Stimulated activated CD4-positive, alpha-beta T cell treated with anti-CD3 and anti-CD28 coated beads, TNF-alpha, amount 100 ng/mL, for 1 hour (primary cell): ENCODE measurements at places on chromosomes 16 and 17.

DNA sequence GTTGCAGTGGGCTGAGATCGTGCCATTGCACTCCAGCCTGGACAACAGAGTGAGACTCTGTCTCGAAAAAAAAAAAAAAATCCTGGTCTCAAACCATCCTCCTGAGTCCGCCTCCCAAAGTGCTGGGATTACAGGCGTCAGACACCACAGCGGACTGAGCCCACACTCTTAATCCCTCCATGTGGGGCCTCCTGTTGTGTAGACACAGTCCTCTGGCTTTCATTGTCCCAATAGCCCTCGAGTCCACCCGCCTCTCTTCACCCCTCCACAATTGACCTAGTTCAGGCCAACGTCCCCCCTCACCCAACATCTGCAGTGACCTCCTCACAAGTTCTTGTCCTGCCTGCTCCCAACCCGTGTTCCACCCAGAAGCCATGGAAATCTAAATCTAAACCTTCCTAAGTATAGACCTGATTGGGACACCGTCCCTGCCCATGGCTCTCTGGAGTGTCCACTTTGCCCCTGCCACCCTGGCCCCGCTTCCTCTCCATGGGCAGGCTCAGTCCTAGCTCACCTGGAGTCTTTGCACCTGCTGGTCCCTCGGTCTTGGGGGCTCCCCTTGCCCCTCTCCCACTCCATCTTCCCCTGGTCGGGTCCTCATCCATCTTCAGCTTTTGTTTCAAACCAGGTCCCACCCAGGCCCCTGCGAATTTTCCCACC is 46.7 kb downstream of the HAPSTR1 start:
- DNase-seq = no peak

DNA sequence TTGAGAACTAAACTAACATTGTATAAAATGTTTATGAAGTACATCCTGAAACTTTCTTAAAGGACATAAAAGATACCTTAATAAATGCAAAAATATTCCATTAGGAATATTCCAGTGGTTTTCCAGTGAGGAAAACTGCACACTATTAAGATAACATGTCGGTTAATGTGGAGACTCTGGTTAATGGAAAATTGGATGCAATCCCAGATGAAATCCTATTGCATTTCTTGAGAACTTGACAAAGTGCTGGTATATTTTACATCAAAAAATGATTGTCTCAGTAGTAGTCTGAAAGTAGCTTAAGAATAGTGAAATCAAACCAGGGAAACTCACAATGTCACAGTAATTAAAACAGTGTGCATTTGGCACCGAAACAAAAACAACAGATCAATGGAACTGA is 202.5 kb upstream of the MON1B start:
- no peak for DNase-seq

DNA sequence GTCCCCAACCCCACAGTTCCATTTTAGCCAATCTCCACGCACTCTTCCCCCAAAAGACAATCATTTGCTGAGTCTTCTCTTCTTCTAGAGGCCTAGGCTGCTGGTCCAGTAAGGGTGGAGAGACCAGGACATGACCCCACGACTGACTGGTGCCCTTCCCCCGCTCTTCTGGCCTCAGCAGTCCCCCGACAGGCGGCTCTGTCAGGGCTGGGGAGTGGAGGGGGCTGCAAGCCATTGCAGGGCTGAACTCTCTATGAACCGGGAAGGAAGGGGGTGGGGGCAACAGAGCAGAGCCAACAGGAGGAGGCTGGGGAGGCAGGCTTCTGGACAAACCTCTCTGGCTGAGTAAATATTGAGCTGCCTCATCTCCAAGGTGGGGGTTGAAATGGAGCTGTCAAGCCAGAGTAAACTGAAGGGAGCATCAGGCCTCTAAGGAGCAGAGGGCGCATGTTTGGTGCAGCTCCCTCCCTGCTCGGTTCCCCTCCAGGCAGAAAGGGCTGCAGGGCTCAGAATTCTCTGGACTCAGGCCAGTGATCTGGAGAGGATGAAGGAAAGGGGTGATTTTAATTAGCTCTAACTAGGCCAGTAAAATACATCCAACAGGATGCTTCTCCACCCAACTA is 8.7 kb downstream of the HOXB1 start:
- no peak for DNase-seq

DNA sequence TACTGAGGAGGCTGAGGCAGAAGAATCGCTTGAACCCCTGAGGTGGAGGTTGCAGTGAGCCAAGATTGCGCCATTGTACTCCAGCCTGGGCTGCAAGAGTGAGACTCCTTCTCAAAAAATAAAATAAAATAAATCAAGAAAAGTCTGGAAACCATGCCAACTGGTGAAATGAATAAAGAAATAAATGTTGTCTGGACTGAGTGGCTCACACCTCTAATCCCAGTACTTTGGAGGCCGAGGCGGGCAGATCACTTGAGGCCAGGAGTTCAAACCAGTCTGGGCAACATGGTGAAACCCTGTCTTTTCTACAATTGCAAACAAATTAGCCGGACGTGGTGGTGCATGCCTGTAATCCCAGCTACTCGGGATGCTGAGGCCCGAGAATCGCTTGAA is 744 bp upstream of the LRRC37A3 start:
- no peak for DNase-seq

GRCh38 chr17:57328109-57328882 is 72.0 kb downstream of the MSI2 start:
- no peak for DNase-seq

DNA sequence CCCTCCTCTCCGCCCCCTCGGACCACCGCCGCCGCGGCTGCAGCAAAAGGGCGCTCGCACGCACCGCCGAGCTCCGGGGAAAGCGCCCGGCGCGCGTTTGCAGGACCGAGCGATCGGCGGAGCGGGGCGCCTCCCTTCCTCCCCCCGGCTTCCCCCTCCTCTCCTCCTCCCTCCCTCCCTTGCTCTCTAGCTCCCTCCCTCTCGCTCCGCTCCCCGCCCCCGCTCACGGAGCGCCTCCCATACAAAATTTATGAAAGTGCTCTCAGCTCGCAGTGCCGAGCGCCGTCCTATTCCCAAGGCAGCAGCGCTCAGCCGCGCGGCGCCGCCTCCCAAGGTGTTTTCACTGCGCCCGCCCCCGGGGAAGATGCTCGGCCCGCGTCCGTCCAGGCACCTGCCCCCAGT is at the start of gene RTN4RL1:
TSS of gene RTN4RL1 (minus strand) at position 115 of the 402 bp plus-strand sequence. CDS start 469 bp downstream, outside the sequence.
- DNase-seq = peak; percentile 54

- DNase-seq = no peak
These were observed 4.6 kb upstream of the STAT3 start for GRCh38 chr17:42392692-42393415.

- DNase-seq = no peak
These were observed 30.5 kb downstream of the ITGAE start for GRCh38 chr17:3770466-3770865.

- DNase-seq = no peak
These were observed 1.6 kb upstream of the TBKBP1 start for GRCh38 chr17:47692137-47692894.

- DNase-seq = no peak
These were observed 4.8 kb upstream of the ATXN7L3 start for GRCh38 chr17:44204441-44204882.

DNA sequence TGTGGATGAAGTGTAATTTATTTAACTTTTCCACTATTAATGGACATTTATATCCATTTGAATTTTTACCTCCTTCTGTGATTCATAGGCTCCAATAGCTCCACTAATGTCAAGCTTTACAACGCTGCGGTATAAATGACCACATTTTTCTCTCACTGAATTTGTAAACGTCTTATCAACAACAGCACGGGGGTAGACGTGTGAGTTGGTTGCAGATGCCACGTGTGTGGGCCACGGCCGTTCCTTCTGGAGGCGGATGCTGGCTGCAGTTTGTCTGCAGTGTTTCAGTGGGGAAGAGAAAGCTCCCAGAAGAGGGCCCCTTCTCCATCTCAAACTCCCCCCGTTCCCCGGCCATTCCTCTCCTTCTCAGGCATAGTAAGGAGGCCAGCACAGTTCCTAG is 68.2 kb upstream of the XYLT1 start:
- no peak for DNase-seq

GRCh38 chr17:12641084-12641483 is 24.6 kb upstream of the MYOCD start:
- no peak for DNase-seq

- DNase-seq = no peak
These were observed 19.4 kb downstream of the DHX38 start for GRCh38 chr16:72112906-72113615.

- DNase-seq = no peak
These were observed 7.1 kb downstream of the ASPA start for GRCh38 chr17:3482852-3483251.

DNA sequence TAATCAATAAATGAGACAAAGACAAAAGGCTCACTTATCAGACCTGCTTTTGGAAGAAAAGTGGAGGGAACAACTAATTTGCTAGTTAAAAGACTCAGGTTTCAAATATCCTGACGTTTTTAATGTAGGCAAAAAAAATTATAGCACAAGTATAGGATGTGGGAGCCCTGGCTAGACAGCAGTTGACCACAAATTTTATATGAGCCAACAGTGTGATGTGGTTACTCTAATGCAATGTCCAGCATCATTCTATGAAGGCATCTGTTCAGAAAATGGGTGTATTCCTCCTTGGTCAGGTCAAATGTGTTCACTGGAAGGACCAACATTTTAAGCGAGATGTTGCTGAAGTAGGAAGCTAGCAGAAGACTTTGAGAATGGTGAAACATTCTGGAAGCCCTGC is 237.4 kb downstream of the MAP2K6 start:
- no peak for DNase-seq

- DNase-seq = no peak
These were observed 252.1 kb upstream of the N4BP1 start for GRCh38 chr16:48862087-48862532.

GRCh38 chr17:21039839-21040575 is 2.8 kb downstream of the USP22 start:
- DNase-seq = no peak
